ENCODE measurements at places on chromosomes 4 and X.

DNA sequence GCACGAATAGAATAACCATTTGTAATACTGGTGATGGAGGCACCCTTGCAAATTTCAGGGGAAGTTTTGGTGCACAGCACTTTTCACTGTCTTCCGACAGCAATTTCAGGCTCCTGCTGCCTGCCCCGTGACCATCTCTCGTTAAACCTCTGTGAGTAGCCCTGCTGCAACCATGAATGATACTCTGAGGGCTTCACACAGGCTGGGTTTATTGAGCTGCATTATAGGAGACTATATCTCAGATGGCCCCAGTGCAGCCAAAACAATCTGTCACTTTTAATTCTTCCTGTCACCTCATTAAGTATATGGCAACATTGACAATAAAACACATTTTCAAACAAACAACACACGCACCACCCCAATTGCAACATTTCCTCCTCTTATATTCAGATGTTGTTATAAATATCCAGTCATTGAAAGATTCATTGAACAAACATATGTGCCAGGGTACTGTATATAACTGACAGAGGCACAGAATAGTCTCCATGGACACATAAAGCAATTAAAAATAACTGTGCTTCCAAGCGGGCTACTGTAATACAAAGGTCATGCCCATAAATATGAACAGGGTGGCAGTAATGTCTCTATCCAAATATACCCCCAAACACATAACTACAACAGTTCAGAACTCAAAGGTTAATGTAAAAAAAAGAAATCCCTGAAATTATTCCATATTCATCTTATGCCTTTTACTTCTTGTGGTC is 477.0 kb downstream of the GBA3 start:
- no peak for DNase-seq

- DNase-seq = no peak
These were observed 194.9 kb downstream of the PALLD start for GRCh38 chr4:168691631-168692369.

DNA sequence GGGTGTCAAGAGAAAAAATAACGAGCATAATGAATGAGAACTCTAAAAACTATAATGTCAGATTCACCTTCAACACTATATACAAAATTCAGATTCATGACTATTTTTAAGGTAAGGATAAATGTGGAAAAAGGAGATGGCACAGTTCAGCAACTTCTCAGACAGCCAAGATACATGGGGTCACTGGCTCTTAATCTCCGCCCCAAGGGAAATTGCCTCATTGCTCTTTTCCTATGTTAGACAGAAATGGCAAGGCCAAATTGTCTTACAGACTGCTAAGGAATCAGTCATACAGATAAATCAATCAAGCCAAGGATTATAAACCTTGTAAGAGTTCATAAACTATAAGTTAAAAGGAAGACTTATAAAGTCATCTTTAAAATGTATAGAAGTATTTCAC is 183.4 kb downstream of the OPHN1 start:
- no peak for DNase-seq

DNA sequence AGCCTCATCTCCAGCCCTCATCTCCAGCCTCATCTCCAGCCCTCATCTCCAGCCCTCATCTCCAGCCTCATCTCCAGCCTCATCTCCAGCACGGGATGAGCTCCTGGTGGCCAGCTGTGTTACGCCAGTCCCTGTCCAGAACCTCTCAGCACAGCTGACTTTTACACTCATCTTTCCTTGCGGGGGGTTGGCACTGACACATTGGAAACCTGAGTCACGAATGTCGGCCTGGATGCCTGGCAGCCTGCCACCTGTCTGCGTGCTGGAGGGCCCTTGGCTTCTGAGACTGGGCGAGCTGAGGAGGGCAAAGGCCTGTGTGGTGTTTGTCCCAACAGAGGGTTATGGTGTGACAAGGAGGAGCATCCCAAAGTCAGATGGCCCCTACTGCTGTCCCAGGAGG is 66.1 kb upstream of the HGFAC start:
- DNase-seq = no peak

- no peak for DNase-seq
These were observed 12.3 kb downstream of the MSX1 start for GRCh38 chr4:4871573-4872313.

DNA sequence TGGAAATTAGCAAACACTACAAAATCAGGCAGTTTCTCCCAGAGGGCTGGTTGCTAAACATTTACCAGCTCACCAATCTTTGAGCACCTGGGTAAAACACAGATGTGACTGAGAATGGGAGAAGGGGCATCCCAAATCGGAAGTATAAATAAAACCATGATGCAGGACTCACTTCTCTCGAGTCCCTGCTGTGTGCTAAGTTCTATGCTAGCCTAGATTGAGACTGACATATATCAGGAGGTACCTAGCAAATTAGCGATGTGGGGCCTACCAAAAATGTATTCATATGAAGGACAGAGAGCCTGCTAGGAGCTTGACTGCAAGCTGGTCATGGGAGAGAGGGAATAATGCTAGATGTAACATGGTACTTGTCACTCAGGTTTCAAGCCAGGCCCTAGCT is 171.9 kb upstream of the PGRMC2 start:
- no peak for DNase-seq

DNA sequence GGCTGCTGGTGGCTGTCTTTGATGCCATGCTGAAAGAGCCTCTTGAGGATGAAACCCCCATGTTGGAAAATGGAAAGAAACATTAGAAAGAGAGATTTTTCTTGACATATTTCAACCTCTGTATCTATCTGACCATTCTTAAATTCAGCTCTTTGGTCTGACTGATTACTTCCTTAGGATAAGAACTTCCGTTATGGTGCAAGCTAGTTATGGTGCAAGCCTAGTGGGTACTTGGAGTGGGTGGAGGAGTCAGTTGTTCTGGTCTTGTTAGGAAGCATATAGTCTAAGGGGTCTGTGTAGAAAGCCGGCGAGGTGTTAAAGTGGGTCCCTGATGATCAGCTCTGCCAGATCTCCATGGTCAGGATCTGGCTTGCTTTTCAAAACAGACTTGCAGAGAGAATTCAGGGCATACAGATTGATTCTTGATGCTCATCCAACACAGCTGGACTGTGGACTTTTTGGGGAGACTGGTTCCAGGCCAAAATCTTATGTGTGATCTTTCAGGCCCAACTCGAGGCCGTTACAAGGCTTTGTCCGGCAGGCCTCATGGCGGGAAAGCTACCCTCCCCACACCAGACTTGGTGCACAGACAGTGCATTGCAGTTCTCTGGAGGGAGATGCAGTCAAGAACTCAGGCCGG is 82.8 kb upstream of the BOD1L1 start:
- no peak for DNase-seq

GRCh38 chr4:76883147-76883546 is 14.8 kb downstream of the SOWAHB start:
- DNase-seq = no peak
